ENCODE measurements at places on chromosomes 11 and 22. TPM values are rescaled to one million over a fixed set of nuclear protein-coding genes. Genes with fewer than 3 reads are reported as not detected.

The LDHAL6A gene
- not detected for total RNA-seq

The MYRF gene
- total RNA-seq = 2.8 TPM

The DGCR6 gene
- 1.2 TPM for total RNA-seq

The PICALM gene
- 110 TPM for total RNA-seq

The OR52I1 gene
- total RNA-seq = not detected

The NNMT gene
- total RNA-seq = not detected

The C22orf23 gene
- not detected for total RNA-seq

The PYGM gene
- total RNA-seq = 4.7 TPM

The SCUBE2 gene
- total RNA-seq = 0.65 TPM

- H3K36me3 ChIP-seq = no peaks in the 10 kb centered on the region
- H3K4me1 ChIP-seq = no peaks in the 10 kb centered on the region
- no peak for DNase-seq
- no peak overlapping the region for H3K4me3 ChIP-seq
- no peaks in the 10 kb centered on the region for H3K27me3 ChIP-seq
Measured at GRCh38 chr11:21988477-21988876, 204.4 kb upstream of the ANO5 start.

GRCh38 chr11:57432149-57432561 lies 5.2 kb upstream of the SLC43A3 start:
- H3K36me3 ChIP-seq = no peaks in the 10 kb centered on the region
- no peak overlapping the region for H3K4me3 ChIP-seq
- peaks cover 16% of the 10 kb centered on the region for H3K27me3 ChIP-seq
- no peak for DNase-seq
- no peak overlapping the region for H3K27ac ChIP-seq

DNA sequence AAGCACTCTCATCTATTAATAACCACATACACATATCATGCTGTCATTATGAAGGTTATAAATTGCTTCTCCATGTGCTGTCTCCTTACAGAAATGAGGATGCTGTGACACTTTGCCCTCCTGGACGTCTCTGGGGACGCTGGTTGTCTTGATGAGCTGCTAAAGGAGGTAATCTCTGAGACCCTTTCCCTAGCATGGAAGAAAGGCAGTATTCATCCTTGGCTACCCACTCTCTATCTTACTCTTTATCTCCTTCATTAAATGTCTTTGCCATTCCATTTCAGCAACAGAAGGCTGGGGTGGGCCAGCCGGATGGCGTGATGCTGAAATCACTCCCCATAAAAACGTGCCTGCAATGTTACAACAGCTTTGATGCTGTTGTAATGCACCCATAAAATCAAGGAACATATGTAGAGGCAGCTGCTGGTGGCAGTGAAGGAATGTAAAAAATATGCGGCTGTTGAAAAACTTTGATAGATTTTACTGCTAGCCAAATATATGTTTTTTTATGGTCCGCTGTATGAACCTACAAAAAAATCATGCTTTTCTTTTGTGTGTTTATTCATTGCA lies 715.1 kb upstream of the API5 start:
- H3K4me1 ChIP-seq = no peaks in the 10 kb centered on the region
- H3K27me3 ChIP-seq = no peaks in the 10 kb centered on the region
- DNase-seq = no peak
- no peak overlapping the region for H3K27ac ChIP-seq
- H3K4me3 ChIP-seq = no peak overlapping the region

DNA sequence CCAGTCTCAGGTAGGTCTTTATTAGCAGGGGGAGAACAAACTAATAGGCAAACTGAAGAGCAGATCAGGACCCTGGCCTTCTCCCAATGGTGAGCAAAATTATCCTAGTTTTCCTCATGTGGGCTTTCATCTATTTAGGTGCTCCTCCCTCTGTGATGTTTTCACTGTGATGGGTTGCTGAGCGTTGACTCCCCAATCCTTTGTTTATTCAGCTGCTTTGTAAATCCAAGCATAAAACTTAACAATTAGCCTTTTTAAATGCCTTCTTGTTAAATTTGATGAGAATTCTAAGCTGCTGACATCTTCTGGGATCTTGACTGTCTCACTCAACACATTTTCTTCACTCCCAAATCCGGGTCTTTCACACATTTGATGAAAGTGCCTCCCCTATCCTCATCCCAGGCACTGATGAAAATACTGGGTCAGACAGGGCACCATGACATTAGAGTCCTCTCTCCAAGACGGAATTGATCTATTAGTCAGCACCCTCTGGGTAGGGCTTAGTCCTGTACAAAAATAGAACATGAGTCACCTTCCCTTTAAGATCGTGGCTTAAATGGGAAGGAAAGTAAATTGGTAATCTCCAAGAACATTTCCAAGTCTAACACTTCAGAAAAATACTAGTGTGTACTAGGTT lies 199.3 kb upstream of the ISX start:
- no peak for DNase-seq
- H3K36me3 ChIP-seq = no peaks in the 10 kb centered on the region
- H3K4me1 ChIP-seq = no peaks in the 10 kb centered on the region
- H3K27me3 ChIP-seq = peaks cover 6% of the 10 kb centered on the region
- H3K4me3 ChIP-seq = no peak overlapping the region

DNA sequence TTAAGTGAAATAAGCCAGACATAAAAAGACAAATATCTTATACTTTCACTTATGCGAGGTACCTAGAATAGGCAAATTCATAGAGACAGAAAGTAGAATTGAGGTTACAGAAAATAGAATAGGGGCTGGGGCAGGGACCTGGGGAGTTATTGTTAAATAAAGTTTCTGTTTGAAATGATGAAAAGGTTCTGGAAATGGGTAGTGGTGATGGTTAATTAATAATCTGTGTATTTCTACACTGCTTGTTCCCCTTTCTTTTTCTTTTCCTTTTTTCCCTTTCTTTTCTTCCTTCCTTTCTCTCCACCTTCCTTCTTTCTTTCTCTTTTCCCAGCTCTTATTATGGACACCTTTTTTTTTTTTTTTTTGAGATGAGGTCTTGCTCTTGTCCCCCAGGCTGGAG lies 2.8 kb downstream of the NAALADL1 start:
- H3K4me3 ChIP-seq = no peak overlapping the region
- H3K27me3 ChIP-seq = peaks cover 4% of the 10 kb centered on the region
- H3K27ac ChIP-seq = no peak overlapping the region
- peaks cover 21% of the 10 kb centered on the region for H3K4me1 ChIP-seq
- no peaks in the 10 kb centered on the region for H3K36me3 ChIP-seq

DNA sequence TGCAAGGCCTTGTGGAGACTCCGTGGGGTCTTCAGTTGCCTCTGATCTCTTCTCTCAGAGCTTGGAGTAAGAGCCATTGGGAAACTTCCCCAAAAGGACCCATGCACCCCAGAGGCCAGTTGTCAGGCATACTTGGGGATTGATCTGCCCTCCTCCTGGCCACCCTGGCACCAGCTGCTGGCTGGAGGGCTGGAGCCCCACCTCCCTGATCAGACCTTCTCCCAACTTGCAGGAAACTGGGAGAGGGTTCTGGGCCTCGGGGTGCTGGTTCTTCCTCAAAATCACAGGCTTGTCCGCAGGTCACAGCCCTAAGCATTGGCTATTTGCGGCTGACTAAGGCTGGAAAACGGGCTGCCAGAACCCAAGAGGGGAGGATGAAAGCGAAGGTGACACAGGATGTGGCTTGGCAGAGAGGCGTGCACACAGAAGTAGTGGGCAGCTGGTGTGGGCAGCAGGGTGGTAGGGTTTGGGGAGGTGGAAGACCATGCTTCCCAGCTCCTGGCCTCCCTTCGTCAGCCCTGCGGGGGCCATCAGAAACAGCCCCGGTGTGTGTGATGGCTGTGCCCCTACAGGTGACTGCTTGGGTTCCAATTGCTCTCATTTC lies 1.3 kb upstream of the DGKZ start:
- H3K4me1 ChIP-seq = peaks cover 75% of the 10 kb centered on the region
- peaks cover 23% of the 10 kb centered on the region for H3K36me3 ChIP-seq
- peak overlapping the region; percentile 76 for H3K27ac ChIP-seq
- peak; percentile 56 for DNase-seq
- peak overlapping the region; percentile 71 for H3K4me3 ChIP-seq
- peaks cover 7% of the 10 kb centered on the region for H3K27me3 ChIP-seq

DNA sequence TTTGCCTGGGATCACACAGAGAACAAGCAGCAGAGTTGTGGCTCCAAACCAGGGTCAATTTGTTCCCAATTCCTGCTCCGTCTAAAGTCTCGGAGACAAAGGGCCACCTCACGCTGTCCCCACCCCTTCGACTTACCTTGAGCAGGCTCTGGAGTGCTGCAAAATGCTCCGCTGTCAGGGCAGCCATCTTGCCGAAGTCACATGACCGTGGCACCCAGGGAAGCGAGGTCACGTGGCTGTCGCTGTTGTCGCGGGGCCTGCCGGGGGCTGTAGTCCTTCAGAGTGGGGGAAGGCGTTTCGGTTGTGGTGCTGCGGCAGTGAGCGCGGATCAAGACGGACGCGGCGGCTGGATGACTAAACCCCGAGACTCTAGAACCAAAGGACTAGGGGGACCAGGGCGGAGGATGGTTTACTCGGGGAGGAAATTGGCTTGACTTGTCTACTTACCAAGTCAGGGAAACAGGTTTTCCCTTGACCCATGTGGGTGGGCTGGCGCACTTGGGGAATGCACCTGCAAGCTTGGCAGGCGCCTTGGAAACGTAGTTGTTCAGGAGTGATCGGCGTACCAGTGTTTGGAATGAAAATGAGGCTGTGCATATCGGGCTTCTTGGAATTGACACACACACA lies at the start of gene COMMD9:
Gene COMMD9 (minus strand): TSS at position 199 of the 627 bp plus-strand sequence. CDS start 12 bp downstream, at position 187.
- H3K4me3 ChIP-seq = peak within 1 kb of the TSS; percentile 92
- peak; percentile 97 for DNase-seq
- peak within 1 kb of the TSS; percentile 89 for H3K27ac ChIP-seq
- H3K36me3 ChIP-seq = no peaks in the 10 kb centered on the region
- H3K4me1 ChIP-seq = peaks cover 28% of the 10 kb centered on the region

GRCh38 chr11:18526130-18526520 lies 617 bp downstream of the TSG101 start:
- H3K4me3 ChIP-seq = peak overlapping the region; percentile 99
- DNase-seq = no peak
- no peaks in the 10 kb centered on the region for H3K27me3 ChIP-seq
- peak overlapping the region; percentile 99 for H3K27ac ChIP-seq
- peaks cover 33% of the 10 kb centered on the region for H3K4me1 ChIP-seq
- peaks cover 28% of the 10 kb centered on the region for H3K36me3 ChIP-seq

- no peak for DNase-seq
- no peak overlapping the region for H3K27ac ChIP-seq
- H3K27me3 ChIP-seq = no peaks in the 10 kb centered on the region
- no peak overlapping the region for H3K4me3 ChIP-seq
Measured at GRCh38 chr11:127073621-127074020, 73.1 kb upstream of the KIRREL3 start.

DNA sequence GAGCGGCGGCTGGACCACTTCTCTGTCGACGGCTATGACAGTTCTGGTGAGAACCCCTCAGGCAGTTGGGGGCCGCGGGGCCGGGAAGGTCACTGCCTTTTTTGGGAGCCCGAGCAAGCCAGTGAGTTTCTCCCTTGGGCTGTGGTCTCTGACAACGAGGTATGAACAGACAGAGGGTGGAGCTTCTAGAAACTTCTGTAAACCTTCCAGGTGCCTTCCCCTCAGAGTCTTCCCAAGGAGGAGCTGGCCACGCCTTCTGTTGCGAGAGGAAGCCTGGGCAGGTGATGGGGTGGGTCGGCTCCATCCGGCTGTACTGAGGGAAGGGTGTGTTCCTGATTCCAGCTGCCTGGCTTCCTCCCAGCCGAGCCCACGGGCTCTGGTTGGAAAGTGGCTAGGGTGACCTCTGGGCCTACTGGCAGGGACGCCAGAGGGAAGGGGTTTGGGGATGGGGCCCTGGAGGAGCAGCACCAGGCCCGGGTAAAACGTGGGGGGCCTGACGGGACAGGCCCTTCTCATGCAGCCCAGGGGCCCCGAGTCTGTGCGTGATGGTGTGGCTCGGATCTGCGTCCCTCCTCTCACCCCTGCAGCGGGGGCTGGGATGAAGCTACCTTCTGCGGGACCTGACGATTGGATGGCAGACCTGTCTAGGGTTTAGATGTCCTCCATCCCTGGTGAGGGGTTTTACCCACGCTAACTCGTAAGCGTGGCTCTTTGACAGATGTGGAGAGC lies 110.8 kb downstream of the KCNQ1OT1 start:
- peaks cover 2% of the 10 kb centered on the region for H3K36me3 ChIP-seq
- H3K27me3 ChIP-seq = no peaks in the 10 kb centered on the region
- no peaks in the 10 kb centered on the region for H3K4me1 ChIP-seq
- no peak overlapping the region for H3K4me3 ChIP-seq
- DNase-seq = peak; percentile 16
- no peak overlapping the region for H3K27ac ChIP-seq

GRCh38 chr11:47842749-47843148 lies 5.4 kb downstream of the NUP160 start:
- peaks cover 43% of the 10 kb centered on the region for H3K36me3 ChIP-seq
- no peaks in the 10 kb centered on the region for H3K27me3 ChIP-seq
- no peak overlapping the region for H3K4me3 ChIP-seq
- no peak for DNase-seq
- peaks cover 19% of the 10 kb centered on the region for H3K4me1 ChIP-seq

DNA sequence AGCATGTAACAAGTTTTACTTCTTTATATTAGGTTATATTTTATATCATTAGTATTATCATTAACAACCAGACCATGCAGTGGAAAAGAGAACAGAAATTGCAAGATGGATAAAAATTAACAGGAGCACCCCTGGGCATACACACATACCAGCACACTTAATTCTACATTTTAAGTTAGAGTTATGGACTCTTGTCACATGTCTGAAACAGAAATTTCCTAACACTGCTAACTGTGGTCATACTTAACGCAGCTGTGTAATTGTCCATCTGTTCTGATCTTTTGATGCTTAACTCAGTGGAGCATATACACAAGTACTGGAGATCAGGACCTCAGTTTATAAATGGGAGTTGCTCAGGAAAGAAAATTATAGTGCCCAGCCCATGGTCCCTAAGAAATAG lies 358 bp downstream of the OR52H1 start:
- peaks cover 2% of the 10 kb centered on the region for H3K27me3 ChIP-seq
- H3K4me1 ChIP-seq = no peaks in the 10 kb centered on the region
- H3K27ac ChIP-seq = no peak overlapping the region
- DNase-seq = no peak

- H3K27ac ChIP-seq = no peak overlapping the region
- H3K4me1 ChIP-seq = peaks cover 22% of the 10 kb centered on the region
- peaks cover 35% of the 10 kb centered on the region for H3K36me3 ChIP-seq
- H3K27me3 ChIP-seq = no peaks in the 10 kb centered on the region
- no peak for DNase-seq
Measured at GRCh38 chr11:33135216-33135615, 26.1 kb downstream of the CSTF3 start.

DNA sequence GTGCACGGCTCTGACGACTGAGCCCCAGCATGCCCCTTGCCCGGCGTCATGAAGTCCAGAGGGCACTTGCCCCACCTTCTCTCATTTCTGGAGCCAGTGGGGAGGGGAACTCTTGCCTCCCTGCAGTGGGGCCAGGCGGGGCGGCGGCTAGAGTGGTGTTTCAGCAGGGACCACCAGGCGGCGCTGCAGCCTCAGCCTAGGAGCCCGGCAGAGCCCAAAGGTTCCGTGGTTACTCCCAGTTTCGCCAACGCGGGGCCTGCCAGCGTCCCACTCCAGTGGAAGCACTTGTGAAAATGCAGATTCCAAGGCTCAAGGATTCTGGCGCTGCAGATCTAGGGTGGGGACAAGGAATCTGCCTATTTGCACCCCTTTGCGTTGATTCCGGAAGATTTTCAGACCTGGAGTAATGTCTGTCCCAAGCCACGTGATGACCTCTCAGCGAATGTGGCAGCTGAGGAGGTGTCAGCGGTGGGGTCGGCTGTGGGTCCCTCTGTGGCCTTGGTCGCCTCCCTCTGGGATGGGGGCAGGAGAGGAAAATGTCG lies 55.7 kb downstream of the CD82 start:
- peak; percentile 65 for DNase-seq
- H3K27ac ChIP-seq = no peak overlapping the region
- H3K4me1 ChIP-seq = peaks cover 13% of the 10 kb centered on the region
- H3K27me3 ChIP-seq = no peaks in the 10 kb centered on the region
- H3K4me3 ChIP-seq = no peak overlapping the region
